AG08396 (cell line): ENCODE measurements at places on chromosomes 3 and 15.

DNA sequence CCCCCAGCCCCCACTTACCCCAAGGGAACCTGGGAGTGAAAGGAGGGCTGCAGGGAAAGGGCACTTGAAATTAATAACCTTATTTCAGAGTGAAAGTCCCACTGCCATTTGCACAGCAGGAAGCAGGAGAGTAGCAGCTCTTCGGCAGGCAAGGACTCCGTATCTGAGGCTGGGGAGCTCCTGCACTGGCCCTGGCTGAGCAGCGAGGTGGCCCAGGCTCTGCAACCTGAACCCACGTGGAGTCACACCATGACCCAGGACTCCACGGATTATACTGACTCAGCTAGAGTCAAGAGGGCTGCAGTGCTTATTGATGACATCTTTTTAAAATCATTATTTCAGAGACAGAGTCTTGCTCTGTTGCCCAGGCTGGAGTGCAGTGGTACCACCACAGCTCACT lies 214.5 kb downstream of the XXYLT1 start:
- DNase-seq, result no peak

GRCh38 chr15:73344056-73344455 lies 24.7 kb downstream of the HCN4 start:
- peak; percentile 35 for DNase-seq

- no peak for DNase-seq
Observed at GRCh38 chr3:115660646-115661337, 37.5 kb downstream of the GAP43 start.

DNA sequence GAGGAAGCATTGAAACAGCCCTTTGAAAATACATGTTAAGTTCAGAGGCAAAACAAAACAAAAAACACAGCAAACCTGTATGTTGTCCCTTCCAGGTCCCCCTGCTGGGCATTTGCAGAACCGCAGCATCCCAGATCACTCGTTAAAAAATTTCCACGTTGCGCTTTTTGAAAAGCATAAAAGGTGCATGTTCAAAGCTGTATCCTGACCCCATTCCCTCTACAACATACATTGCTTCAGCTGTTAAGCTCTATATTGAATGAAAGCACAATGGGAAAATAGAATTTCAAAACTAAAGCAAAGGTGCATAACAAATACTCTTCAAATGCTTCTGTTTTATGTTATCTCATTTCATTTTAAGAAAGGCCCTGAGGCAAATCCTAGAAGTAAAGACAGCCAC lies 328.3 kb downstream of the THSD4 start:
- DNase-seq, result peak; percentile 52

GRCh38 chr3:49257187-49257586 lies 19.8 kb downstream of the C3orf62 start:
- no peak for DNase-seq

DNA sequence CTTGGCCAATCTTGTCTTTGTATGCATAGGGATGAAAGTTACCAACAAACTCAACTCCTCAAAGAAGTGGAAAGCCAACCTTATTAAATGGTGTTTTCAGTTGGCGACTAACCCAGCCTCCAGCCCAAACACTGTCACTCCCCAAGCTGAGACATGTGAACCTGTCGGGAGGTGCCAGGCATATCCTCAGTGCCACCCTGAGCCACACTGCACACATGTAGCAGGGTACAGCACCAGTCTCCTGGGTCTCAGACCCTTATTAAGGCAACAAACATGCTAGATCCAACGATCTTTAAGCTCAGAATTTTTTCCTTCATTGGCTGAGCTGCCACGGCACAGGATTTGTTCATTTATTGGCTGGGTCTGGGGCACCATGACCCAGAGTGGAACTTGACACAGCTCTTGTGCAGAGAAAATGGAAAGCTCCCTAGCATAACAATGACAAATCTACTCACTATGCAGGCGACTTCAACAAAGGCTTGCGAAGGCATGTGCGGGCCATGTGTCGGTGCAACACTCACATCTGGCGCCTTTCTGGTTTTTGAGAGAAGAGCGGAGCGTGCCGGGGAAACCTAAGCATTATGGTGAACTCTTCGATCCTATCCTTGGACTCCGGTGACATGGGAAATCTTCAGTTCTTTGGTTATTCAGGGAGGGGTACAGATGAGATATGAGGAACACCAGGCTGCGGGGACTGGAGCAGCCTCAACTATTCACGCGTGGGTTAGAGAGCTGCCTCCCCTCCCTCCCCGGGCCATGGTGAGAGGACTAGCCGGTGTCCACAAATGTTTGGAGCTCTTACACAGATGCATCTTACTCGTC lies 190.1 kb downstream of the FAM43A start:
- DNase-seq, result no peak

DNA sequence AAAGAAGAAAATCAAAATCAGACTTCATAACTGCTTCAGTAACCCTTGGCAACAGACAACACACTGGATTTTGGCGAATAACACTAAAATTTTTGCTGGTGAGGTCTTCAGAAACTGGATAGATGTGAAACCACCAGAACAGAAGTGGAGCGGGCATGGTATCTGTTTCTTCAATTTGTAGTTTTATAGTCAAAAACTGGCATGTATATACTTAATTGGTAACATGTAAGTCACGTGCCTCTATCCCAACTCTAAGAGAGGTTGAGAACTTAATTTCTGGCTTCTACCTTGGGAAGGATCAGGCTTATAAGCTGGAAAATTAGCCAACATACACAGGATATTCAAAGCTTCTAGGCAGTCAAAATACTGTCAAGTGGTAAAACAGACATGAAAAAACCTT lies 172.6 kb upstream of the CHL1 start:
- DNase-seq, result no peak

DNA sequence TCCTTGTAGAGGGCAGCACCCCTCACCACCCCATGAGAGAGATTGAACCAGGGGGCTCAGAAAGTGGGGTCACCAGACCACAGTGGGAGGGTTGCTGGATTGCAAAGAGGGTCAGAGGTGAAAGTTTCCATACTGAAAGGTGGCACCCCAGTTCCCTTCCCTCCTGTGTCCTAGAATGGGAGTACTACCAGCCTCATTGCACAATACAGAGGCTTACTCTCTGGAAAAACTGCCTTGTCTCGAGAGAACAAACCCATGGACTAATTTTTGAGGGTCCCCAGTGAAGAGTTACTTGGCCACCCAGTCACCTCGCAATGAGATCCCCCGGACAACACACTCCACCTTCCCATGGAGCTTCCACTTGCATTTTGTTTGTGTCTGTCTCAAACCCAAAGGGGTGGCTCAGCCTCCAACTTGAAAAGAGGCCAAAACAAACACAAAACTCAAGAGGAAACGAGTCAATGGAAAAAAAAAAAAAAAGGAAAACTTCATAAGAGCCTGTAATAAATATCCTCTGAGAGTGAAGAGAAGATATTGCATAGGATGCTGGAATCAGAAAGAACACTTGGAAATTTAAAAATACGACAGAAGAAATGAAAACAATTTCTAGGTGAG lies 18.6 kb downstream of the MESP2 start:
- DNase-seq, result peak; percentile 56

DNA sequence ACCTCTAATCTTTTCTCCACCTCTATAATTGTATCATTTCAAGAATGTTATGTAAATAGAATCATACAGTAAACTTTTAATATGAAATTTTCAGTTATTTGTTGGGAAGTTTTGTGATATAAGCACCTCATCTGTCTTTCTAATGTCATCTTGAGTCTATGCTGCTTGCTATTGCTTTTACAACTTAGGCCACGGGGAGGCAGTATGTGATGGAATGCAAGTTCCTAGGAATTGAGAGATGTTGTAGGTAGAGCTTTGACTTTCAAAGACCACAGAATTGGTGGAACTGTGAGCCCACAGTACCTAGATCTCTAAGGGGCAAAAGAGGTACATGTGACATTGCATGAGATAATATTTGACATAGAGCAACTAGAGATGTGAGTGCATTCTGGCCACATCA lies 328.3 kb downstream of the MFSD1 start:
- no peak for DNase-seq

GRCh38 chr3:55270976-55271375 lies 216.1 kb downstream of the WNT5A start:
- peak; percentile 25 for DNase-seq

GRCh38 chr3:115761927-115762305 lies 138.6 kb downstream of the GAP43 start:
- no peak for DNase-seq
